ENCODE measurements at places on chromosomes 2 and 18.

DNA sequence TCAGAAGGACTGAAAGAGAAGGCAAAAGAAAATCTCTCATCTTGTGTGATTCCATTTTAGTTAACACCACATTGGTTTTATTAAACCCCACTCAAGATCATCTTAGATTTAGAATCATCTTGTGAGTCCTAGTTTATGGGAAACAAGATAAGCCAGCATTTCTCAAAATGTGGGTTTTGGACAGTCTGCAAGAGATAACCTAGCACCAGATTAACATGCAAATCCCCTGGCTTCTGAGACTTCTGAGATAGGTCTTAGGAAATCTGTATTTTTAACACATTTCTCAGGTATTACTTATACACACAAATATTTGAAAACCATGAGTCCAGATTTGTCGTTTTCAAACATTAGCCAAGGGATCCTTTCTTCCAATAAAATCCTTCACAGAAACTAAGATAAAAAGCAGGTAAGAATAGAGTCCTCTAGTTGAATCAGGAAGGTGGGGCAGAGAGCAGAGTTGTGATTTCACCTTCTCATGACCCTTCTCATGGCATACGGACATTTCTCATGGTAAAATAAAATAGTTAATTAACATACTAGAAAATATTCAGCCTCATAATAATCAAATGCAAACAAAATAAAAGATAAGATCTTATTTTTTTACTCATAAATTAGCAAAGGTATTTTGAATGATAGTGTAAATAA, 287.2 kb upstream of the FN1 start:
- DNase-seq = no peak

GRCh38 chr2:120526997-120527945, 181.3 kb downstream of the INHBB start:
- no peak for DNase-seq

DNA sequence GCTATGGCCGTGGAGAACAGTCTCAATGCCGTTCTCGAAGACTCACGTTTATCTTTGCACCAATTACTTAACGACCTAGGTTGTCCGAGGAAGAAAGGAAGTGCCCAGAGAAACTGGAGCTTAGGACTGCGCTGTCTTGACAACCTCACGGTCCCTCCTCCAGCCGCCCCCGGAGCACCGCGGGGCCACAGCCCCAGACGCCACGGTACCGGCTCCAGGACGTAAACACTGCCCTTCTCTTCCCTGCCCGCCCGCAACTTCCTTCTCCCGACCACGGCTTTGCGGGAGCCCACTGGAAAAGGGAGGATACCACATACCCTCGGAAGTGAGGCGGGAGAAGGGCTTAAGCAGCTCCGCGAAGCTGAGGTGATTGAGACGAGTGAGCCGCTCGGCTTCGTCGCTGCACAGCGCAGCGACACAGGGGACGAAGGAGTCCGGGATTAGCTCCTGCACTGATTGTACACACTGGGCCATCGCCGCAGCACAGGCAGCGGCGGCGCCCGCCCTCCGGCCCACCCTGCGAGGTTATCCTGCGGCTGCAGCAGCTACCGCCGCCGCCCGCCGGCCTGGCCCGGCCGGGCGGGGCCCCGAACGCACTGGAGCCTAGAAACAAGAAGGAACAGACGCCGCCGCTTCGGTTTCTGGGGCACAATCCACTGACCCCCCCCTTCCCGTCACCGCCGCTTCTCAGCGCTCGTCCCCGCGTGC, 483 bp downstream of the TRAPPC8 start:
- peak; percentile 68 for DNase-seq

GRCh38 chr2:56288838-56289580, 105.2 kb downstream of the CCDC85A start:
- DNase-seq = no peak

DNA sequence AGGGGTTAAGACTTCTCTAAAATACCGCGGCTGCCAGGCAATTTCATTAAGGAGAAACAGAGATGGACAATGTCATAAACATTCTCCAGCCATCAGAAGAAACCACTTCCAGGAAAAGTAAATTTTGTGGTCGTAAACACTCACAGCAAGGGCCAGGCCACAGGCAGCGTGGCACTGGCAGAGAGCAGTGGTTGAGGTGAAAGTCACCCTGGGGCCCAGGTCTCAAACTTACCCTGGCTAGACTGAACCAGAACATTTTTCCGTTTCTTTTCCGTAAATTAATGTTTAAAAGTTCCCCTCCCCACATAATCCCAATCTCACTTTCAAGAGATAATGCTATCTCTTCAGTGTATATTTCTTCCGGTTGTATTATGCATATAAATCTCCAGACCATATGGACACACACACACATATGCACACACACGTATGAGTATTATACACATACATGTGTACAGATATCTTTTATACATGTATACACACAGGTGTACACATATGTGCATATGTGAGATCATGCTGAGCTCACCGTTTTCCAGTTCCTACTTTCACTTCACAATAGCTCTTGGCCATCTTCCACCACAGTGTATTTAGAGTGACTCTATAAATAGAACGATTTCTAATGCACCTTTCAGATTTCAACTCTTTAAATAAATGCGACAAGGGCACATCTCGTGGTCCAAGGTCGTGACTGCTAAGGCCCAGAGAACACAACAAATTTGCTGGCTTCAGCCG, 90.1 kb downstream of the MALT1 start:
- DNase-seq = peak; percentile 70

GRCh38 chr2:34423301-34423700, 824.2 kb upstream of the FAM98A start:
- DNase-seq = no peak

GRCh38 chr2:98346311-98347236, at the start of gene CNGA3:
TSS of gene CNGA3 (plus strand) at chr2:98346456. CDS start at chr2:98369976, 23,520 bp downstream.
- peak; percentile 43 for DNase-seq

Measured in GM13977 (cell line).